ENCODE measurements at places on chromosomes 2 and 18. TPM values are rescaled to one million over a fixed set of nuclear protein-coding genes. Genes with fewer than 3 reads are reported as not detected.

GRCh38 chr2:25035537-25036220 is 6.2 kb upstream of the EFR3B start:
- H3K4me3 ChIP-seq, result no peak overlapping the region
- no peak overlapping the region for H3K27ac ChIP-seq
- no peaks in the 10 kb centered on the region for H3K36me3 ChIP-seq
- peaks cover 8% of the 10 kb centered on the region for H3K27me3 ChIP-seq
- no peak for DNase-seq

DNA sequence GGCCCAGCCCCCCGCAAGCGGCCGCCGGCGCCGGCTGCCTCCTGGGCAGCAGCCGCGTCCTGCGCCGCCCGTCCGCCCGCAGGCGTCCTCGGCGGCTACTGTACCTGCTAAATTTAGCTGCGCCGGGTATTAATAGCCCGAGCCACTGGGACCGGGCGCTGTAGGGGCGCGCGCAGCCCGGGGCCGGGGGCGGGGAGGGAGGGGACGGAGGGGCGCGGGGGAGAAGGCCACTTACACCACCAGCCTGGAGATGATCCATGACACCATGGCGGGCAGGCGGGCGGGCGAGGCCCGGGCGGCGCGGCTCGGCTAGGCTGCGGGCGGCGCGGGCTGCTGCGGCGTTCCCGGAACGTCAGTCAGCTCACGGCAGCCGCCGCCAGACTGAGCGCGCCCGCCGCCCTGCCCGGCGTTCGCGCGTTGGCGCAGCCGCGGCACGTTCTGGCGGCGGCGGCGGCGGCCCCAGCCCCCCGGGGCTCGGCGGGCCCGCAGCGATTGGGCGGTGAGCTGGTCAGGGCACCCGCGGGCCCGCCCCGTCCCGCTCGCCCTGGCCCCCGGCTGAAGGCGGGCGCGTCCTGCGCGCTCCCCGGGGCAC is at the start of gene REEP1:
Gene REEP1 (minus strand): TSS at position 383 of the 592 bp plus-strand sequence. CDS start 116 bp downstream, at position 267.
- DNase-seq, result peak; percentile 88
- H3K36me3 ChIP-seq, result no peaks in the 10 kb centered on the region
- peak within 1 kb of the TSS; percentile 76 for H3K4me3 ChIP-seq
- H3K27me3 ChIP-seq, result peaks cover 43% of the 10 kb centered on the region
- H3K27ac ChIP-seq, result peak within 1 kb of the TSS; percentile 91
- peaks cover 6% of the 10 kb centered on the region for H3K4me1 ChIP-seq

- DNase-seq, result no peak
- no peak overlapping the region for H3K4me3 ChIP-seq
- no peaks in the 10 kb centered on the region for H3K27me3 ChIP-seq
- H3K27ac ChIP-seq, result no peak overlapping the region
- H3K4me1 ChIP-seq, result peaks cover 18% of the 10 kb centered on the region
- no peaks in the 10 kb centered on the region for H3K36me3 ChIP-seq
Observed at GRCh38 chr2:149468636-149469035, 118.9 kb downstream of the MMADHC start.

GRCh38 chr2:28415010-28415409 is 22.4 kb downstream of the FOSL2 start:
- H3K4me1 ChIP-seq, result no peaks in the 10 kb centered on the region
- H3K27ac ChIP-seq, result no peak overlapping the region
- DNase-seq, result no peak
- peaks cover 5% of the 10 kb centered on the region for H3K36me3 ChIP-seq
- no peak overlapping the region for H3K4me3 ChIP-seq

DNA sequence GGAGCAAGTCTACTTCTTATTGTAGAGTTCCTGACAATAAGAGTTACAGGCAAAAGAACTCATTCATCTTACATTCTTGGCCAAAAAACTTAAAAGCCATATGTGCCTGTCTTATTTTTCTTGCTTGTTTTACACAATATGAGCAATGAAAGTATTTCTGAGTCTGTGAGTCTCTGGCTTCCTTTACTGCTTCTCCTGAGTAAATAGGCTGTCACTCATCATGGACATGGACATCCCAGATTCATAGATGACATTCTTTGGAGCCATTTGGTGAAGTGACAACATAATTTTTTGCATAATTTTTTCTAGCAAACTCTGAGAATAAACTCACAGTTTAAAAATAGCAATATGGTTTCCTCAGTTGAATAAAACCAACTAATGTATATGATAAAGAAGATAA is 179.3 kb downstream of the SNTG2 start:
- no peak for DNase-seq
- H3K27me3 ChIP-seq, result no peaks in the 10 kb centered on the region
- no peaks in the 10 kb centered on the region for H3K4me1 ChIP-seq
- H3K4me3 ChIP-seq, result no peak overlapping the region

GRCh38 chr2:30448308-30448707 is 1.3 kb downstream of the LCLAT1 start:
- no peaks in the 10 kb centered on the region for H3K27me3 ChIP-seq
- H3K4me3 ChIP-seq, result peak overlapping the region; percentile 83
- peaks cover 14% of the 10 kb centered on the region for H3K4me1 ChIP-seq
- no peak for DNase-seq
- no peaks in the 10 kb centered on the region for H3K36me3 ChIP-seq

- H3K36me3 ChIP-seq, result no peaks in the 10 kb centered on the region
- H3K27me3 ChIP-seq, result no peaks in the 10 kb centered on the region
- DNase-seq, result no peak
- no peak overlapping the region for H3K4me3 ChIP-seq
Observed at GRCh38 chr2:65062843-65063825, 6.9 kb downstream of the CEP68 start.

GRCh38 chr18:305003-305501 is 37.2 kb upstream of the THOC1 start:
- H3K36me3 ChIP-seq, result no peaks in the 10 kb centered on the region
- peaks cover 14% of the 10 kb centered on the region for H3K4me1 ChIP-seq
- DNase-seq, result no peak
- no peak overlapping the region for H3K27ac ChIP-seq
- H3K27me3 ChIP-seq, result no peaks in the 10 kb centered on the region

DNA sequence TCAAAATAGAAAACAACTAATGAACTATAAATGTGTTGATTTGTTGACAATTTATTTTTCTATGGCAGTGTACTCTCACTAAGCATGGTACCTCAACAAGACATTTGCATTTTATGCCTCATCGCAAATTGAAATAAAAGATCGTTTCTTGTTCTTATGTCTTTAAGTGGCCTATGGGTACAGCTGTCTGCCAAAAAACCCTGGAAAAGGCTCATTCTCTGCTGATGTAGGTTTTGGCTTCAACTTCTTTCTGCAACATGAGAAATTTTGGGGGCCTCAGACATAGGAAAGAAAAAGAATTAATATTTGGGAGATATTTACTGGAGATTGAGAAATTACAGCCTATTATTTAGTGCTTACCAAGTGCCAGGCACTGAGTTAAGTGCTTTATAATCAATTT is 205.1 kb upstream of the DPP10 start:
- no peaks in the 10 kb centered on the region for H3K4me1 ChIP-seq
- no peak overlapping the region for H3K27ac ChIP-seq
- H3K4me3 ChIP-seq, result no peak overlapping the region
- no peaks in the 10 kb centered on the region for H3K27me3 ChIP-seq
- DNase-seq, result no peak

- H3K4me1 ChIP-seq, result no peaks in the 10 kb centered on the region
- peak overlapping the region; percentile 18 for H3K27ac ChIP-seq
- H3K27me3 ChIP-seq, result no peaks in the 10 kb centered on the region
- H3K36me3 ChIP-seq, result peaks cover 22% of the 10 kb centered on the region
Observed at GRCh38 chr2:88027697-88028389, 11.5 kb upstream of the RNU2-63P start.

GRCh38 chr18:35618289-35618688 is 36.7 kb downstream of the GALNT1 start:
- no peak overlapping the region for H3K27ac ChIP-seq
- DNase-seq, result no peak
- no peaks in the 10 kb centered on the region for H3K36me3 ChIP-seq

- H3K4me3 ChIP-seq, result no peak overlapping the region
- H3K4me1 ChIP-seq, result peaks cover 13% of the 10 kb centered on the region
- no peaks in the 10 kb centered on the region for H3K36me3 ChIP-seq
- H3K27ac ChIP-seq, result no peak overlapping the region
Observed at GRCh38 chr2:17522303-17522702, 4.1 kb upstream of the RAD51AP2 start.

GRCh38 chr2:25806941-25807340 is 71.3 kb downstream of the ASXL2 start:
- no peak overlapping the region for H3K27ac ChIP-seq
- DNase-seq, result no peak
- H3K36me3 ChIP-seq, result peaks cover 21% of the 10 kb centered on the region
- H3K4me3 ChIP-seq, result no peak overlapping the region

- no peak overlapping the region for H3K27ac ChIP-seq
- H3K27me3 ChIP-seq, result no peaks in the 10 kb centered on the region
- H3K4me1 ChIP-seq, result no peaks in the 10 kb centered on the region
- no peak overlapping the region for H3K4me3 ChIP-seq
- DNase-seq, result no peak
- no peaks in the 10 kb centered on the region for H3K36me3 ChIP-seq
Observed at GRCh38 chr18:56221195-56222065, 417.0 kb downstream of the TXNL1 start.

The REG1A gene
- total RNA-seq, result not detected

The IL36G gene
- total RNA-seq, result 0.30 TPM

The CERKL gene
- 0.15 TPM for total RNA-seq

The TOGARAM2 gene
- total RNA-seq, result 0.03 TPM

The STAT4 gene
- 0.32 TPM for total RNA-seq

The FSIP2 gene
- total RNA-seq, result 13.8 TPM

The TCF7L1 gene
- total RNA-seq, result 1.5 TPM
